ENCODE measurements at places on chromosomes 12 and 14.

GRCh38 chr12:53938326-53939140 is at the start of gene HOXC13:
Gene HOXC13, plus strand, starts transcription at chr12:53938831. Its CDS starts 76 bp downstream, at chr12:53938907.
- DNase-seq: peak; percentile 97

DNA sequence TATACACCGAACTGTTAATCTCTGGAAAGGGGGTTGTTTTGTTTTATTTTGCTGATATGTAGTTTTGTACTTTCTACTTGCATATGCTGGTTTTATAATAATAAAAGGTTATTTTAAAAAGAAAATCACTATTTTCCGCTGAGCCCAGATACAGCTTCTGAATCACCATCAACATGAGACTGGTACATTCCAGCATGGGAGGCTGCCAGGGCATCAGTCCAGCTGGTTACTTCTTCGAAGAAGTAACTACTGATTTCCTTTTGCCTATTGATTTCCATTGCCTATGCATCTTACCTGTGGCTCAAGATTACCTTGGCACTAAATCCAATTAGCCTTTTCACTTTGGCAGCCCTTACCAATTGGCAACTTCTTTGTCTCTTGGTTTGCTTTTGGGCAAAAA is 11.7 kb upstream of the OSBPL8 start:
- no peak for DNase-seq

DNA sequence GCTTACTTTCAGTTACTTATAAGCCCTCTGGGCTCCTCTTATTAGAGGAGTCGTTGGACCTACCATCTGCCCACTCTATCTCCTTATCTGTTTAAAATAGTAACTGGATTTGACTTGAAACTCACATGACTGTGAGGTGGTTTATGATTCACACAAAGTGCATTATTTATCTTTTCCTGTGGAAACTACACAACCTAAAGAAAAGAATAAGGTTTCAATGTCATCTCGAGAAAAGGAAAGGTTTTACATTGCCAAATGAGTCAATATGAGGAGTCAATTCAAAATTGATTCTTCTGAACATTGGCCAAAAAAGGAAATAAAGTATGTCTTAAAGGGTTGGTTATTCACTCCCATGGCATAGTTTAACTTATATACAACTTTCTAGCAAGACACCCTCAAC is 225.0 kb upstream of the G2E3 start:
- no peak for DNase-seq

DNA sequence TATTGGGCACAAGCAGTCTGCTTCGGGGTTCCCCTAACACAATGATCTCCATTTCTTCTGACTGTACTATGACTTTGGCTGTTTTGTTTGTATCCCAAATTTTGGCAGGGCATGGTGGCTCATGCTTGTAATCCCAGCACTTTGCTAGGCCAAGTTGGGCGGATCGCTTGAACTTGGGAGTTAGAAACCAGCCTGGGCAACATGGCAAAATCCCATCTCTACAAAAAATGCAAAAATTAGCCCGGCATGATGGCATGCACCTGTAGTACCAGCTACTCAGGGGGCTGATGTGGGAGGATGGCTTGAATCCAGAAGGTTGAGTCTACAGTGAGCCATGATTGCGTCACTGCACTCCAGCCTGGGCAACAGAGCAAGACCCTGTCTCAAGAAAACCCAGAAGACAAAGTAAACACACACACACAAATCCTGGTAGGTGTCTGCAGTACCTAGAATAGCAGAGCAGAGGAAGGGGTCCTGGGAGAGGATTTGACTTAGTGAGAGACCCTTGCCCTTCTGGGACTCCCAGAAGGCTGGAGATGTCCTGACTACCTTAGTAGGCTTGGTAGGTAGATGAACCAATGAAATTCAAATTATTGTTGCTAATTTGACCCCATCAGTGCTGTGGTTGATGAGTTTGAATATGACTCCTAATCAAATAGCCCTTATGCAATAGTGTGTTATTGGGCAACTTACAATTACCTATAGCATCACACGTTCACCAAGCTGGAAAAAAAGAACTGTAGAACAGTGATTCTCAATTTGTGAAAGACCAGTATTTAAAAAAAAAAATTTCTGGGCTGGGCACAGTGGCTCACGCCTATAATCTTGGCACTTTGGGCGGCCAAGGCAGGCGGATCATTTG is 6.8 kb upstream of the AEBP2 start:
- no peak for DNase-seq

- no peak for DNase-seq
These were observed 425.5 kb downstream of the C12orf50 start for GRCh38 chr12:87603727-87604126.

GRCh38 chr12:45703942-45704341 is 25.6 kb upstream of the ARID2 start:
- no peak for DNase-seq

- no peak for DNase-seq
These were observed 13.6 kb downstream of the PAPLN start for GRCh38 chr14:73250781-73251500.

DNA sequence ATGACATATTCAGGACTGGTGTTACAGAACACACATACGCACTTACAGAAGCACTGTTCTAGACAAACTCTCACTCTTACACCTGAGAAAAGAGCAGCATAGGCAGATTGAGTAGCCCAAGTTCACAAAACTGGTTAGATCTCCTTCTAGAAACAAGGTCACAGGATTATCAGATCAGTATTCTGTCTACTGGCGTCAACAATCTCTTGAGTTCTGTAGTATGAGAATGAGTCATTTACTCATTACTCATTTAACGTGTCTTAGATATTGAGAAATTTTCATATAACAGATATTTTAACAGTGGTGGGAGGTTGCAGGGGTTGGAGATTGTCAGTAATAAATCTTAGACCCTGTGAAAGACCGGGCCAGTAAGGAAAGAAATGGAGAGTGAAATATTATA is 2.8 kb upstream of the TSPAN8 start:
- no peak for DNase-seq

DNA sequence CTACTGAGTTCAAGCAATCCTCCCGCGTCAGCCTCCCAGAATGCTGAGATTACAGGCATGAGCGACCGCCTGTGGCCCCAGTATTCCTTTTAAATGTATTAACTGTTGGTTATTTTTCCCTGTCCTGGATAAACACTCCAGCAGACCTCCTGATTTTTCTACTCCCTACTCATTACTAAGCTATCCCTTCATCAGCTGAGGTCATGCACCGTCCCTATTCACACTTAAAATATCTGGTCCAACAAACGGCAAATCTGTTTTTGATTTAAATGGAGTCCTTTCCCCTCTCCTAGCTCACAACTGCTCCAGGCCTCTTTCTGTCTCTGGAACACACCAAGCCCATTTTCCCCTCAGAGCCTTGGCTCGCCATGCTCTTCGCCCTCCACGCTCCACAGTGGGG is 1003.3 kb upstream of the TMEM132C start:
- no peak for DNase-seq

DNA sequence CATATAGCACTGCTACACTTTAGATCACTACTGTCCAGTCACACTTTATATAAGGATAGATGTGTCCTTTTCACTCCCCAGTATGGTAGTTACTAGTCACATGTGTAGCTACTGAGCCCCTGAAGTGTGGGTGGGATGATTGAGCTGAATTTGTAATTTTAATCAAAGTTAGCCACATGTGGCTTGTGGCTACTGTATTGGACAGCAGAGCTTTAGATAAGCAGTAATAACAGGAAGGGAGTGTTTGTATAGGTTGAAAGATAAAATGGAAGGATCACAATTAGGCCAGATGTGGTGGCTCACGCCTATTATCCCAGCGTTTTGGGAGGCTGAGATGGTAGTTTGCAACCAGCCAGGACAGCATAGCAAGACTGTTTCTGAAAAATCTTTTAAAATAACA is 23.5 kb downstream of the NAA30 start:
- no peak for DNase-seq

- DNase-seq: peak; percentile 86
These were observed 14.3 kb downstream of the TBX3 start for GRCh38 chr12:114669401-114670290.

DNA sequence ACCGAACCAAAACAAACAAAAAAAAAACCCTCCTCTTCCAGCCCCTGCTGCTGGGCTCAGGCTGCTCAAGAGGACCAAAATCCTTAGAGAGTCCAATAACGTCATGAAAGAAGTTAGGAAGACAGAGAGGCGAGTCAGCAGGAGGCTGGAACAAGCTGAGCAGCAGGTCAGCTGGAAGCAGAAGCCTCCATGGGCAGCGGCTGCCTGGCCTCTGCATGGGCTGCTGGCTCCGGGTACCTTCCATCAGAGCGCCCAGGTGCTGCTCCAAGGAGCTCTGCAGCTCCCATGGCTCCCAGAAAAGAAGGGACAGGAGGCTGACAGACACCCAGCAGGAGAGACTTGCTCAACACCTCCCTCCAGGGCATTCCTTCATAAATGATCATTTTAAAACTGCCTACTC is 3.2 kb upstream of the KRT2 start:
- DNase-seq: no peak

Data from lower leg skin (tissue), 4 donors.